RPMI8226 (cell line): ENCODE measurements at places on chromosomes 7 and 10.

DNA sequence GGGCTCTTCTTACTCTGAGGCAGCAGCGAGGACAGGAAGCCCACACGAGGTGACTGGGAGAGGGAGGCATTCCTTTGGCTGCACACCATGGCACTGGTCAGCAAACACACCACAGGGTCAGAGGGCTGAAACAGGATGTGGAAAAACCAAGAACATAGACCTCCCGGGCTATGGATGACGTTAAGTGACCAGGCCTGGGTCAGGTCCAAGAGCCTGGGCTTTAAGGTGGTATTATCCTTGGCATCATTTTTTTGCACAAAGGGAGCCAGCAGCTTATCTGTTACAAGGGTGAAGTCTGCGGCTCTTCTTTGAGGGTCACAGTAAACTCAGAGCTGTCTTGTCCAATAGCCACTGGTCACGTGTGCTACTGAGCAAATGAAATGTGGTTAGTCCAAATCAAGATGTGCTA, 7.0 kb downstream of the WDR91 start:
- DNase-seq = no peak

- DNase-seq = no peak
Observed at GRCh38 chr10:125160856-125161706, 718 bp upstream of the CTBP2 start.

DNA sequence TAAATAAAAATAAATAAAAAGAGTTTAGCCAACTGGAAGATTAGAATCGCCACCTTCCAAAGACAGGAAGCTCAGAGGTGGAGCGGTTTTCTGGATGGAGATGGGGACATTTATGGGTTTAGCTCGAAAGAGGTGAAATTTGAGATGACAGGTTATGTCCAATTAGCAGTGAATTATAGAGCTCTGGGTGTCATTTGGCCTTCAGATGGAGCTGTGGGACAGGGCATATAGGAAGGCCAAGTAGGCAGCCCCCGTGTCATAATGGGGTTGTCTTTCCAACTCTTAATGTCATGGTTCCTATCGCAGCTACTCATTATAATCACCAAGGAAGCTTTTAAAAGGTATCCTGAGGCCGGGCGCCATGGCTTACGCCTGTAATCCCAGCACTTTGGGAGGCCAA, 21.0 kb upstream of the EEPD1 start:
- peak; percentile 33 for DNase-seq

DNA sequence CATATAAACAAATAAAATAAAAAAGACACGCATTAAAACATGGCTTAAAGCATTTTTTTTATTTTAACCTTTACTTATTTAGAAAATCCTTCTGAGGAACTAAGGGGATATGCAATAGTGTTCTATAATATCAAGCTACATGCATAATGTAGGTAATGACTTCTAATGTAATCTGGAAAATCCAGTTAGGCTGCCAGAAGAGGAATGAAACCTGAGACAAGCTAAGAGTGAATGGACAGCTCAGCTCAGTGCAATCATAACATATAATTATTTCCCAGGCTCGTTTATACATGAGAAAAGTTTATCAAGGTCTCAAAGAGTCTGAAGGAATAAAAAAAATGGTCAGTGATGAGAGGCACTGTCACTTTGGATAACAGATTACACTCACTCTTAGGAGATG, 649.0 kb upstream of the PCDH15 start:
- no peak for DNase-seq

DNA sequence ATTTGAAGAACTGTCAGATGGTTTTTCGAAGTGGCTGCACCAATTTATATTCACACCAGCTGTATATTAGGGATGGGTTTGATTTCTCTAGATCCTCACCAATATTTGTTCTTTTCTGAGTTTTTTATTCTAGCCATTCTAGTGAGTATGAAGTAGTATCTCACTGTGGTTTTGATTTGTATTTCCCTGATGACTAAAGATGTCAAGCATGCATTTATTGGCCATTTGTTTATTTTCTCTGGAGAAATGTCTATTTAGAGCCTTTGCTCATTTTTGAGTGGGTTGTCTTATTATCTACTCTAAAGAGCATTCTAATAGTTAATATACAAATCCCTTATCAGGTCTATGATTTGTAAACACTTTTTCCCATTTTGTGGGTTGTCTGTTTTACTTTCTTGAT, 123.9 kb downstream of the PCLO start:
- no peak for DNase-seq

GRCh38 chr10:11170993-11171851, 153.6 kb downstream of the CELF2 start:
- peak; percentile 57 for DNase-seq

- peak; percentile 12 for DNase-seq
Observed at GRCh38 chr7:70595755-70596597, 536.0 kb upstream of the GALNT17 start.

DNA sequence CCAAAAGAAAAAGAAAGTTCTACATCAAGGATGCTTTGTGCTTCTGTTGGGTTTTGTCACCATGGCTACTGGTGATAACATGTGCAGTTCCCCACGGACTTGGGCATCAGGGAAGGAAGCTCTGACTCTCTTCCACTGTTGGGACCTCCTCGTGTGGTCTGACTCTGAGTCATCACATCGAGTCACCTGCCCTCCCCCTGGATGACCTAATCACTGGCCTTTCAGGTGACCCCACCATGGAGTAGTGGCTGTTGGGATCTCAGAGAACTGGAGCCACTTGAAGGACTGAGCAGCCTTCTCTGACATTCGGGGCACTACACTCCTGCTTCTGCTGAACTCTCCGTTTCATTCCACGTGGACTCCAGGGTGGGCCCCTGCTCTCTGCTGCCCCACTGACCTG, 60.8 kb upstream of the DOCK1 start:
- no peak for DNase-seq

DNA sequence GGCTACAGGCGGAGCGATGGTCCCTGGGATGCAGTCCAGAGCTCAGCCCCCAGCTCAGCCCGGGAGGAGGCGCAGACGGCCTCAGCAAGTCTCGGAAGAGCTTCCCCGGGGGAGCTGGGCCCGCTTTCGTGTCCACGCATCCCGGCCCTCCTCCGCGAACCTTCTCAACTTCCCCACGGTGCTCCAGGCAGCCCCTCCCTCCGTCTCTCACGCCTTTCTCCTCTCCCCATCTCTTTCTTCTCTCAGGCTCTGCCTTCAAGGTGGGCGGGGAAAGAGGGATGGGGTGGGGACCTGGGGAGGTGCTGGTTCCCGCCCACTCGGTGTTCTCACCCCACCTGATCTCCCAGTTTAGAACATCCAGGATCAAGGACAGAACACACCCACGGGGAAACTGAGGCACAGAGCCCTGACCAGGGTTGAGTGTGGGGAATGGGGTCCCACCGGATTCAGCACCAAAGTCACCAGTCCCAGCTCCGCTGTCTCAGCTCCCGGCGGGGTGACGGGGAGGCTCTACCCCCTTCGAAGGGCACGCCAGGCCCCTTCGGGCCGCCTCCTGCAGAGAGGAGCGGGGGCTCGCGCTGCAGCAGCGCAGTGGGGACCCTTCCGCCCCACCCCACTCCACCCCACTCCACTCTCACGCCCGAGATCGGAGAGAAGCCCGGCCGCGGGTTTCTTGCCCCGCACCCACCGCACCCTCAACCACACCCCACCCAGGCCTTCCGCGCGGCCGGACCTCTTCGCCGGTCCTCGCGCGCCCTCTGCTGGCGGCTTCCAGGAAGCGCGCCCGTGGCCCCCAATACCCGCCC, 18.2 kb downstream of the POLL start:
- peak; percentile 70 for DNase-seq

DNA sequence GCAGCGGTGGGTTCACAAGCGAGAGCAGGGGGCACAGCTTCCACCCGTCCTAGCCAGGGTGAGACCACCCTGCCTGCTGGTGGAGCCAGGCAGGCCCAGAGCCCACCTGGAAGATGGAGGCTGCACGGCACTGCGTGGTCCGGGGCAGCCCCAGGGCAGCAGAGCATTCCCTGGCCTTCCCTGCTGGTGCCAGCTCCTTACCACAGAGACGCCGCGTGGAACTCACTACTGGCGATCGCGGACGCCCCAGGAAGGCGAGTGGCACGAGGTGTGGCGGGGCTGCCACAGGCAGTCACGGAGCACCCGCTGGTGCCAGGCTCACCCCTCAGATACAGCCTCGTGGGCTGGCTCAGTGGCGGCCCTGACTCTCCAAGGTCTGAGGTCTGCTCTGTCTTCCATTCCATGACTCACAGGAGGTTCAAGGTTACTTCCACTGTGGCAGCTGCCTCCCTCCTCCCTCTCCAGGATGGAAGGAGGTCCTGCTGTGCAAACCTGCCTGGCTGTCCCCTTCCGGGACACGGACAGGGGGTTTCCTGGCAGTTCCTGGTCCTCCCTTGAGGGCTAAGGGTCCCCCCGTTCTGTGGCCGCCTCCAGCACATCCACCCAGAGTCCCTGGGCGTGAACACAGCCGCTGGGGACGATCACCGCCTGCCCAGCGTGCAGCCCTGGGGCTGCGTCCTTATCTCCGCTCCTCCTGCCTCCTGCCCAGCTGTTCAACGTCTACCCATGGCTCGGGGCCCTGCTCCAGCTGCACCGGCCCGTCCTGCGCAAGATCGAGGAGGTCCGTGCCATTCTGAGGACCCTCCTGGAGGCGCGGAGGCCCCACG, 3.1 kb downstream of the CYP2W1 start:
- DNase-seq = no peak
